ENCODE measurements at places on chromosomes 5 and 9.

- no peaks in the 10 kb centered on the region for H3K4me1 ChIP-seq
- peaks cover 15% of the 10 kb centered on the region for H3K27me3 ChIP-seq
- H3K36me3 ChIP-seq: 0 out of 2 replicates have a peak, but pooled peaks cover under 1% of the 10 kb centered on the region
- H3K27ac ChIP-seq: no peak overlapping the region
- no peak overlapping the region for H3K4me3 ChIP-seq
These were observed 3.9 kb downstream of the QRFP start for GRCh38 chr9:130892477-130893304.

DNA sequence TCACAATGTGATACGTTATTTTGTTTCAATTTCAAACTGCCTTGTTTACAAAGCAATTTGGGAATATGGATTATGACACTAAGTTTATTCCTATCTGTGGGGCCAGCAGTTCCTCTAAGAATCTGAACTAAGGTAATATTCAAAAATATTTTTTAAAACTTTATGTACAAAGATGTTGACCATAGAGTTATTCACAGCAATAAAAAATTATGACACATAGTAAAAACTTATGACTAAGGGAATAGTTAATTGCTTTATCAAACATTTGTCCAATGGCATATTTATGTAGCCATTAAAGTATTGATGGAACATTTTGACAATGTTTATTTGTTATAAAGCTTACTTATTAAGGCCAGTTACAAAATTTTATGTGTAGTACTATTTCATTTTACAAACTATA lies 73.4 kb upstream of the FREM1 start:
- no peak overlapping the region for H3K4me3 ChIP-seq
- no peaks in the 10 kb centered on the region for H3K4me1 ChIP-seq
- H3K27me3 ChIP-seq: peaks cover 5% of the 10 kb centered on the region
- H3K27ac ChIP-seq: no peak overlapping the region

DNA sequence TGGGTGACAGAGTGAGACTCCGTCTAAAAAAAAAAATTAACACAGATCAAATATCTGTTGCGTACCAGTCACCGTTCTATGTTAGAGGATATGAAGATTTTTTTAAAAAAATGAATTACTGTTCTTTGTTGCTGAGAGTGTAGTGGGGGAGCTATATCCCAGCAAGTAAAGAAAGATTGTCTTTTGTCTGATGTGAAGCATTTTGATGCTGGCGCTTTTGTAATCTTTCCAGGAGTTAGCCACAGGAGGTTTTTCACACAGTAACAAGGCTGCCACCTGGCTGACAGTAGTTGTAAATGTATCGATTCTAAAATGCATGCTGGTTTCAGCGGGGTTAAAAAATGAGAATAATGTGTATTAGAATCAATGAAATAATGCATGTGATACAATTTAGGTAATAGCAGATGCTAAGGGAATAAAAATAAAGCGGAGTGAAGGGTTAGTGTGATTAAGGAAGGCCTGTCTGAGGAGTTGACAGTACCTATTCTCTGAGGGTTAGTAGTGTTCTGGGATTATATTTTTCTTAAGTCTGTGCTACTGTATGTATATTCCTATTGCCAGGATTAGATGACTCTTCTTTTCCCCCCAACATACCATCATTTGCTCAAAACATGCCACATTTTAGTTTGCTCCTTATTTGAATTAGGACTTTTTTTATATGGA lies 3.4 kb downstream of the LMNB1 start:
- peak overlapping the region; percentile 93 for H3K4me3 ChIP-seq
- no peaks in the 10 kb centered on the region for H3K36me3 ChIP-seq
- H3K27ac ChIP-seq: peak overlapping the region; percentile 1
- peaks cover 37% of the 10 kb centered on the region for H3K4me1 ChIP-seq

GRCh38 chr9:76690246-76690972 lies 73.8 kb upstream of the PCA3 start:
- peaks cover 31% of the 10 kb centered on the region for H3K4me1 ChIP-seq
- no peak for DNase-seq
- no peak overlapping the region for H3K27ac ChIP-seq
- no peak overlapping the region for H3K4me3 ChIP-seq

DNA sequence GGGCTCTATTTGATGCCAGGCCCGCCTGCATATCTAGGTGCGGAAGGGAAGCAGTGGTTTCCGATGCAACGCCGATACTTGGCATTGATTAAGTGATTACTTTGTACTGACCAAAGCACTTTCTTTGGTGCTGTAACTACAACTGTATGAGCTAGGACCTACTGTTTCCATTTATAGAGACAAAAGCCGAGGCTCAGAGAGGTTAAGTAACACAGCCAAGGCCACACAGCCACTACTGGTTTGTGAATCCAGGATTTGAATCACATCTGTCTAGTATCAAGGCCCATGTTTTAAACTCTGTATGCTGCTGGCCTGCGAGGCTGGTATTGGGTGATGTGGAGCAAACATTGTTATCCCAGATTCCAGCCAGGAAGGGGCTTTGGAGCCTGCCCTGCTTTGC lies 41.4 kb downstream of the MVB12B start:
- DNase-seq: no peak
- H3K27ac ChIP-seq: no peak overlapping the region
- peaks cover 12% of the 10 kb centered on the region for H3K36me3 ChIP-seq
- H3K27me3 ChIP-seq: peaks cover 4% of the 10 kb centered on the region
- no peak overlapping the region for H3K4me3 ChIP-seq

DNA sequence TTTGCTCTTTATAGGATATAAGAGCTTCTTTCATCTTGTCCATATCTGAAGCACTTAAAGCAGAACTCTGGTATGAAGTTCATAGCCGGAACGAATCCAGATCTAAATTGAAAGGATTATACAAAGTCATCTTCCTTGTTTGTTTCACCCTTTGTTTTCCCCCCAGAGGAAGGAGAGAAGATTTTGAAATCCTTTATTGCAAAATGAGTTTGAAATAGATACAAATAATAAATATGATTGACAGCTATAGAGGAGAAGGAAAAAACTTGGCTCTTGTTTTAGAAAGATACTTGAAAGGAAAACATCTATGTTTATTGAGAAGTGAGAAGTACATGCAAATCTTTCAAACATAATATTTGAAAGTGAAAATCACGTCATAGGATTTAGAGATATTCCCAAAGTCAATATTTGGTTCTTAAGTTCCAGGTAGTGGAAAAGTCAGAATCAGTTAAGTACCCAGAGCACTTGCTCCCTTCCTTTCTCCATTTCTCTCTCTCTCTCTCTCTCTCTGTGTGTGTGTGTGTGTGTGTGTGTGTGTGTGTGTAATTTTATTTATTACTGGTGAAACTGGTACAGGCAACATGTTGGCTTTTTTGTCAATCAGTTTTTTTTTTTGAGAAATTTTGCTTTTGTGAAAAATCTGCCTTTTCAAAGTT lies 27.2 kb downstream of the PAM start:
- H3K27ac ChIP-seq: no peak overlapping the region
- H3K36me3 ChIP-seq: peaks cover 12% of the 10 kb centered on the region
- peaks cover 38% of the 10 kb centered on the region for H3K4me1 ChIP-seq
- no peaks in the 10 kb centered on the region for H3K27me3 ChIP-seq
- no peak for DNase-seq

DNA sequence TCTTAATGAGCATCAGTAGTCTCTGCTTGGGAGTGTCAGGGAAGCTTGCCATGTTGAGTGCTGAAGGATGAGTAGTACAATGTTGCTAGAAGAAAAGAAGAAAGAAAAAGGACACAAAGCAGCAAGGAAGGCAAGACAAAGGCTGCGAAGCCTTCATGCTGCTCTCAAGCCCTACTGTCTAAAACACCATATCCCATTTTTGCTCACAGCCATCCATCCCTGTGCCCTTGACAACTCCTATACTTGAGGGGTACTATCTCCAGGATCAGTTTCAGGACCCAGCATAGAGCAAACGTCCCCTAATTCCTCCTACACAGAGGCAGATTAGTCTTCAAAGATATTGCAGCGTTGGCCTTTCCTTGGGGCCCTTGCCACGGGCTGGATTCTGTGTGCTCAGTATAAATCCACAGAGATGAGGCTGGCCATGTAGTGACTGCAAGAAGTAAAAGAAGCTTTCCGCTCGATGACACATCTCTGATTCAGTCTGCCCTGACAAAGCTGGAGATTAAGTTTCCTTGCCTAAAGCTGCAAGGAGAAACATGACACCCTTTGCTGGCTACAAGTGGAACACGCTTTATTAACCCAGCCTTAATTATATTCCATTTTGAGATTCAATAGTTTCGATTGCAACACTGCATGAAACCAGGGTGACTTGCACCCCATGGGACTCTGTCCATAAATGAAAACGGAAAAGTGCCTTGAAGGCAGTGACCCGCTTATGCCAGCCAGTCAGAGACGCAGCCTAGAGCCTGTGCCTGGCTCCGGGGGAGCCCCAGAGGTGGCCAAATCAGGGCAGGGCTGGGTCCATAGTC lies 304.6 kb downstream of the ACTL7B start:
- H3K36me3 ChIP-seq: no peaks in the 10 kb centered on the region
- peaks cover 7% of the 10 kb centered on the region for H3K27me3 ChIP-seq
- H3K4me3 ChIP-seq: peak overlapping the region; percentile 79
- peaks cover 50% of the 10 kb centered on the region for H3K4me1 ChIP-seq
- peak; percentile 88 for DNase-seq

DNA sequence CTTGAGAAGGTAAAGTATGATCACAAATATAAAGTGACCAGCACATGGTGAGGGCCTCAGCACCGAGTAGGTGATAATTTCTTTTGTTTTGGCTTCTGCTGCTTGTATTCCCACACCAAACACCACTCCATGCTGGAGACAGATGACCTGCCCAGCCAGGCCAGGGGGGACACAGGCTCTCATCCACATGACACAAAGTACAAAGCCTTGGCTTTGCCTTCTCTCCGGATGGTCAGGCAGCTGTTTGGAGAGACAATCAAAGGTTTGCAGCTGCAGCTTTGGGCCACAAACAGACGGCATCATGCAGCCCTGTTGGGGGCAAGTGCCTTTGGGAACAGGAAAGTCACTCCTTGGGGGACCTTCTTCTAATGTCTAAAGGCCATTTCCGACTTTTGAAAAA lies 226.2 kb upstream of the KLF4 start:
- peaks cover 21% of the 10 kb centered on the region for H3K27me3 ChIP-seq
- no peaks in the 10 kb centered on the region for H3K36me3 ChIP-seq
- peaks cover 21% of the 10 kb centered on the region for H3K4me1 ChIP-seq
- H3K27ac ChIP-seq: no peak overlapping the region

- H3K4me3 ChIP-seq: no peak overlapping the region
- peaks cover 1% of the 10 kb centered on the region for H3K27me3 ChIP-seq
- DNase-seq: peak; percentile 17
- no peaks in the 10 kb centered on the region for H3K36me3 ChIP-seq
- H3K4me1 ChIP-seq: no peaks in the 10 kb centered on the region
These were observed 11.9 kb downstream of the GRIN1 start for GRCh38 chr9:137150617-137151457.

DNA sequence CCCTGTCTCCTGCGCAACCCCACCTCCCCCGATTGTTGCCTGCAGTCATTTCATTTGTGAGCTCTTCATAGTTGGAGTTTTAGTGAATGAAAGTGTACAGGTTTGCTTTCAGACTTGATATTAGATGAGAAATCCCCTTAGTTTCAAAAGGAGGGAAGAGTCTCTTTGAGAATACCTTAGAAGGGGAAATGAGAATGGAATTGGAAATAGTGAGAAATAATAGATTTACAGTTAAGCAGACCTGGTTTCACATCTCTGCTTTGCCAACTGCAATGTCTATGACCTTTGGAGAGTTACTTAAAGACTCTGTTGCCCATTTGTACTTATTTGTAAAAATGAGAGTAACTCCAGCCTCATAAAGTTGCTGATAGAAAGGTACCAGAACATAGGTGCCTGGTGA lies 120.4 kb downstream of the ZNF462 start:
- H3K36me3 ChIP-seq: peaks cover 41% of the 10 kb centered on the region
- DNase-seq: no peak
- 0 out of 2 replicates have a peak, but pooled peaks cover 6% of the 10 kb centered on the region for H3K4me1 ChIP-seq
- H3K27me3 ChIP-seq: no peaks in the 10 kb centered on the region
- no peak overlapping the region for H3K4me3 ChIP-seq

- H3K36me3 ChIP-seq: peaks cover 39% of the 10 kb centered on the region
- peaks cover 36% of the 10 kb centered on the region for H3K4me1 ChIP-seq
- no peak overlapping the region for H3K27ac ChIP-seq
- H3K4me3 ChIP-seq: no peak overlapping the region
- DNase-seq: no peak
These were observed 13.1 kb downstream of the MIER3 start for GRCh38 chr5:56938858-56939257.

GRCh38 chr5:65916636-65917035 lies 9.7 kb upstream of the ERBIN start:
- H3K27ac ChIP-seq: no peak overlapping the region
- H3K4me3 ChIP-seq: no peak overlapping the region
- H3K27me3 ChIP-seq: no peaks in the 10 kb centered on the region
- no peaks in the 10 kb centered on the region for H3K36me3 ChIP-seq
- H3K4me1 ChIP-seq: peaks cover 20% of the 10 kb centered on the region
- no peak for DNase-seq

DNA sequence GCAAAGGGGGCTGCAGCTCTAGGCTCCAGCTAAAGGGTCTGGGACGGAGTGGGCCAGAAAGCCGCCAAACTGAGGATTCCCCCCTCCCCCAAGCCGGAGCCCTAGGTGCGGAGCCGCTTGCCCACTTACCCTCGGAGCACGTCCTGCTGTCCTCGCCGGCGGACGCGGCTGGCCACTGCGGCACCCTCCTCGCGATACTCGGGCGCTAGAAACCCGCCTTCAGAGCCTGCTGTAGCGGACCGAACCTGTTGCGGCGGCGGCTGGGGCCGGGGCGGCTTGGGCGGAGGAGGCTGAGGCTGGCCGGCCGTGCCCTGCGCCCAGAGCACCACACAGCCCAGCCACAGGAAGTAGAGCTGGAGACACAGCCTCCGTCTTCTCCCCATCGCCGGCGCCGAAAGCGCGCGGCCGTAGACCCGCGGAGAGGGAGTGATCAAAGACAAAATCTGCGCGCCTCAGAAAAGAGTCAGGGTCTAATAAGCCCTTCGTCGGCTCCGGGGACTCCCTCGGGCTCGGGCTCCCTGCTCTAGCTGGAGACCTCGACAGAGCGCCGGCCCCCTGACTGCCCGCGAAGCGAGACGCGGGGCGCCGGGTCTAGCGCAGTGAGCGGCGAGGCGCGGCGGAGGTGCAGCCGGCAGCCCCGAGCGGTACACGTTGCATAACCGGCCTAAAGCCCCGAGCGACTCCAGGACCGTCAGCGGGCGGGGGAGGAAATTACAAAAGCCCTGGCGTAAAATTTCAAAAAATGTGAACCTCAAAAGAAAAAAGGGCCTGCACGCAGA lies 635 bp downstream of the FBN2 start:
- H3K27ac ChIP-seq: peak overlapping the region; percentile 78

GRCh38 chr5:114360357-114360756 lies 1.5 kb upstream of the KCNN2 start:
- H3K36me3 ChIP-seq: peaks cover 13% of the 10 kb centered on the region
- peak overlapping the region; percentile 53 for H3K27ac ChIP-seq
- peak overlapping the region; percentile 89 for H3K4me3 ChIP-seq
- H3K27me3 ChIP-seq: peaks cover 11% of the 10 kb centered on the region
- DNase-seq: no peak

DNA sequence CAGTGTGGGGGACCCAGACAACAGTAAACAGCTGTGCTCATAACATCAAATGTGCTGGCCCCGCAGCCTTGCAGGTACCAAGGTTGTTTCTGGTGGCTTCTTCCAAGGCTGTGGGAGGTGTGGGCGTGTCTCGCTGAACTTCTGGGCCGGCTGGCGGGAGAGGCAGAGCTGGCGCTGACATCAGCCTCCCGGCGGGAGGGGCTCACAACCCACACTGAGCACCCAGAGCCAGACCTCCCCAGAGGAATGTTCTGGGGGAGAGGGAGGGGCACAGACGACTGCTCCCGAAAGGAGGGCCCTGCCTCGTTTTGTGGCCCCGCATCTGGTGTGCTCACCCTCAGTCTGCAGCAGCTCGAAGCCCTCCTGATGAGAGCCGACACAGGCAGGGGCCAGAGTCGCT lies 6.9 kb upstream of the SLC12A7 start:
- peaks cover 20% of the 10 kb centered on the region for H3K27me3 ChIP-seq
- no peak overlapping the region for H3K27ac ChIP-seq
- no peaks in the 10 kb centered on the region for H3K36me3 ChIP-seq
- H3K4me3 ChIP-seq: no peak overlapping the region
- no peak for DNase-seq
- H3K4me1 ChIP-seq: 0 out of 2 replicates have a peak, but pooled peaks cover 5% of the 10 kb centered on the region
